ENCODE measurements at places on chromosomes 7 and 10. TPM values are rescaled to one million over a fixed set of nuclear protein-coding genes. Genes with fewer than 3 reads are reported as not detected.

- peak; percentile 84 for DNase-seq
Observed at GRCh38 chr7:128405471-128406313, 4.1 kb downstream of the IMPDH1 start.

GRCh38 chr10:129779126-129780111, 184.7 kb downstream of the EBF3 start:
- DNase-seq, result peak; percentile 58

DNA sequence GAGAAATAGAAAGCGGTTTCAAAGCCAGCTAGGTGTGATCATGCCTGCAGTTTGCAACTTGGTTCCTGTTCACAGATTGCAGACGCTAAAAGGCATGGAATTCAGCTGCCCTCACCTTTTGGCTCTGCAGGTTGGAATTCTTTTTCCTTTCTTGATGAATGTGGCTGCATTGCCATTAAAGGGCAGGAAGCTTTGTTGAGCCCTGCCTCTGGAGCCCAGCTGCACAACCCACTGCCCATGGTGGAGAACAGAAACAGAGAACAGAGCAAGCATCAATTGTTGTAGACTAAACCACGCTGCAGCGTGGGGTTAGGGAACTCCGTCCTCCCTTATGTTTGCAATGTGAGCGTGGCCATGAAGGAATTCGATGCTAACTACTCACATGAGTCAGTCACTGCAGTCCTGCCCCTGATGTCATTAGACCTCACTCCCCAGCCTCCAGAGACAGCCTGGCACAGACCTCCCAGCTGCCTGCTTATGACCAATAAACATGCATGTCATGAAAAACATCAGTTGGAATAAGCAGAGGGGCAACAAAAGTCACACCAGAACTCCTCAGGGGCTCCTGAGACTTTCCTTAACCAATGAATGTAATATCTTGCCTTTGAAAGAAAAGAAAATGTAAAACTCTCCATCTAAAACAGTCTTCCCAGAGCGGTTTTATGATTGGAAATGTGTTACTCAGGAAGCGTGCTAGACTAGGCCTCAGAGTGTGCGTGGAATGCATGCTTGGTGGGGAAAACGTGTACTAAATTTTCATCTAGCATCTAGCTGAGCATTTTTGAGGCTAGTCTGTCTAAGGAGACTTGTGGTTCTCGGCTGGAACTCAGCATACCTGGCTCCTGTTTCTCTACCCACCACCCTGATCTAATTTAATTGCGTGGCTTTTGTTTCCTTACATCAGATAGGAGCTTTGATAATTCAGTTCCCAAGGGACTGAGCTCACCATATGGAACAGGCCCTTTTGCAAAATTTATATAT, 232.2 kb downstream of the KIAA1217 start:
- no peak for DNase-seq

GRCh38 chr7:98802088-98802780, 67.6 kb downstream of the TMEM130 start:
- no peak for DNase-seq

DNA sequence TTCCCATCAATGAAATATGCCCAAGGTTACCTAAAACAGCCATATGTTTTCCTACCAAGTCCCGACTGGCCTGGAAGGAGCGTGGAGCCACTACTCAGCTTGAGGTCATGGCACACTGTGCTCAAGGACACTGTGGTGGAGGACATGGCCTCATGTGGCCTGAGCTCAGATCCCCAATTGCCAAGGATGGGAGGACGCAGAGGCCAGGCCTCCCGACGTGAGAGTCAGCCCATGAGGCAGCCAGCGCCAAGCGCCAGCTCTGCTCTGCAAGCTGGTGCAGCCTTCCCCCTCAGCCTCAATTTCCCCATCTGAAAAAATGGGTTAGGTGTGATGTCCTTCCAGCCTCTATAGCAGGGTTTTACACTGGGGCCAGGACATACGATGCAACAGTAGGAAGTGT, 302.6 kb downstream of the CALN1 start:
- no peak for DNase-seq

DNA sequence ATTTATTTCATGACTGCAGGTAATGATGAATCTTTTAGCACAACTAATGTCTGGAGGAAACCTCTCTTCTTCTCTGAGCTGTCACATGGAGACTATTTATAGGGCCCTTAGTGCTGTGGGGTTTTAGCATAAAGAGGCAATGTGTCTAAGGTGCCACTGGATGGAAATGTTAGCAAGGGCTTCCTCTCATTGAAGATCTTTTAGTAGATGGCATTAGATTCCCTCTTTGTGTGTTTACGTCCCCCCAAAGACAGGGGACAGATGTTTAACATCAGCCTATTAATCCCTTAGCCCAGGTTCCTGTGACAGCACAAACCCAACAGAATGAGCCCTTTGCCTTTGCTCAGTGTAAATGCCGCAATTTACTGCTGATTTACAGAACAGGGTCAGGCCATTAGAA, 208.6 kb downstream of the SKAP2 start:
- no peak for DNase-seq

- DNase-seq, result no peak
Observed at GRCh38 chr7:113282875-113283274, 164.5 kb upstream of the SMIM30 start.

DNA sequence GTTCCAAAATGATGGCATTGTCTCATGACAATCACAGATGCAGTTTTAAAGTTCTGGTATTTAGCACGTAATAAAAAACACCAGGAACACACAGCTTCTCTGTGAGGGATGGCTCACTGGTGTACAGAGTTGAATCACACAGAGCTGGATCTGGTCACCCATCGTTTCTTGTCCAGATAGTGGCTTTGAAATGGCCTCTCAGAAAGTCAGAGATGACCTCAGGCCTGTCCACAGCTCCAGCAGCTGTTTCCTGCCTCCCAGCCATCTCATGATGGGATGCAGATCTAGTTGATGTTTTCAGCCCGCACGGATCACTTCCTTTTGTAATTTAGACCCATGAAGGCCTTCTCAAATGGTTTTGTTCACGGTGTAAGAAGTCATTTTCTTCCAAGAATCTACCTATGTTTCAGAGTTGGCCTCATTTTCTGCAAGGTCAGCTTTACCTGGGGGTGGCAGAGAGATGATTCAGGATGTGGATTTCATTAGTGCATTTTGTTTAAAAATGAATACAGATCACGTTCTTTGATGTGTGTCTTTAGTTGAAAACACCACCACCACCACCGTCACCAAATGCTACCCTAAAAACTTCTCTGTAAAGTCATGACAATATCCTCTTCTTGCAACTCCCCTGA, 166.2 kb downstream of the SNX10 start:
- DNase-seq, result no peak

GRCh38 chr10:120962756-120963593, 111.8 kb downstream of the WDR11 start:
- no peak for DNase-seq

DNA sequence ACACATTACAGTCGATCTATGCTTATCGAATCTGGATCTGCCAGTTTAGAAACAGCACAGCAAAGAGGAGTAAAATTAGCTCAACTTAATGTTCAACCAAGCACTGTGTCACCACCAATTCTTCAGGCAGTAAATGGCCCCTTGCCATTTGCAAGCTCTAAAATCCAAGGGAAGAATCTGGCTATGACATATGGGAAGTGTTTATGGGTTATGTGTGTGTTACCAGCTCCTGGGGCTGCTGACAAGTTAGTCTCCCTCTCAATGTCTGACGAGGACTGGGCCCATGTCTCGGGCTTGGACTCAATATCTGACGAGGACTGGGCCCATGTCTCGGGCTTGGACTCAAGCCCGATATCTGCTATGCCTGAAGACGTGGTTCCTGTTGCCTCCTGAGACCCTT, 5.7 kb upstream of the ITIH2 start:
- DNase-seq, result no peak

DNA sequence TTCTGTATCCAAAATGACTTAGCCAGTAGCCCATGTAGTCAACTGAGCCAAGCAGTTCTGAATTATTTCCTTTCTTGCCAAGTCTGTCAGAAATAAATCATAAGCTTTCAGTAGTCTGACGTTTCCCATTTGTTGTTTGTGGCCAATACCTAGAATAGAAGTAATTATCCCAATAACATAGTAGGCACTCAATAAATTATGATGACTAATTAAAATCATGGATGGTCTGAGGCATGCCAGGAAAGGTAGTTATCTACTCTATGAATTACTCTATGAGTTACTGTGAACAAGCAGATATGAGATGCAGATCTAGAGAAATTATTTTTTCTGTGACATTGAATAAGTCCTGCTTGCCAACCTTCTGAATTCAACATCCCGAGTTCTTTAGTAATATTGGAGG, 2.3 kb downstream of the CABCOCO1 start:
- DNase-seq, result no peak

DNA sequence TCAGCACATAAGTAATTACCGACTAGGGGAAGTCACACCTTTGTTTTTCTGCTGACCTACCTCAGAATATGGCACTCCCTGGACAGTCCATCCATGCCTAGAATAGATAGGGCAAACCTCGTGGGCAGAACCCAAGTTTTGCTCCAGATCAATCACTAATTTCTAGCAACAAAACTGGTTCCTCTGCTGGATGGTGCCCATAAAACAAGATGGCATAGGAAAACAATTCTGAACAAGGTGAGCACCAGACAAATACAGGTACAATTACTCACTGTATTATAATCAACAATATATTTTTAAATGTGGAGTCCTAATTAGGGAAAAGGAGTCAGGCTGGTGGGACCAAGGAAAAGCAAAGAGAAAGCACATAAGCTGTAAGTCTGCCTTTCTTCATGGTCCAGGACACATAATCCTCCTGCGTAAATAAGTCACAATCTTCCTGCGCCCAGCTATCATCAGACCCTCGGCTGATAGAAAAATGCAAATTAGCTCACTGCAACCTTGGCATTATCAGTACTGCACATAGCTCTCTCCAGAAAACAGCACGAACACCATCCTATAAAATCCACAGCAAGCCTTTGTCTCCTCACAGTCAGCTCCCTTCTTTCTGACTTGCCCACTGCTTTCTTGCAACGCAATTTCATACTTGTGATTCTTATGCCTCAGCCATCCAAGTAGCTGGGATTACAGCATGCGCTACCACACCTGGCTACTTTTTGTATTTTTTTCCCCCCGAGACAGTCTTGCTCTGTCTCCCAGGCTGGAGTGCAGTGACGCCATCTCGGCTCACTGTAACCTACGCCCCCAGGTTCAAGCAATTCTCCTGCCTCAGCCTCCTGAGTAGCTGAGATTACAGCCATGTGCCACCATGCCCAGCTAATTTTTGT, 15.1 kb downstream of the URGCP start:
- DNase-seq, result no peak

GRCh38 chr10:62710182-62710581, 94.3 kb upstream of the ADO start:
- DNase-seq, result no peak

GRCh38 chr10:24793648-24794379, 70.1 kb upstream of the ARHGAP21 start:
- DNase-seq, result no peak

GRCh38 chr10:14254368-14254767, 76.4 kb downstream of the FRMD4A start:
- DNase-seq, result no peak

DNA sequence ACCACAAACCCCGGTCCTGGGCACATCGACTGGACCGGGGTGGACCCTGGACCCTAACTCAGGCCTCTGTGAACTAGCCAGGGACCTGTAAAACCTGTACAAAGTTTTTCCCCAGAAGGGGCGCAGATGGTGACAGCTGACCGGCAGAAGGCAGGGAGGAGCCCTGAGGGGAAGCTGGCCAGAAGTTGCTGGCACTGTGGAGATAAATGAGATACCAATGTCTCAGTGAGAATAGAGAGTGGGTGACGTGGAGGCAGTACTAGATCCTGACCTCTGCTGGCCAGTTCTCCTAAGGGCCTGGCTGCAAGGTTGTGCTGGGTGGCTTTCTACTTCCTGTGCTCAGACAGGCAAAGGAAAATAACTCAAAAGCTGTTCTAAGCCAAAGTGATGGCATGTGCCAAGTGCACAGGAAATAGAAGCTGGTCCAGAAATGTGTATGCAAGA, 10.6 kb upstream of the TSPAN14 start:
- DNase-seq, result no peak

DNA sequence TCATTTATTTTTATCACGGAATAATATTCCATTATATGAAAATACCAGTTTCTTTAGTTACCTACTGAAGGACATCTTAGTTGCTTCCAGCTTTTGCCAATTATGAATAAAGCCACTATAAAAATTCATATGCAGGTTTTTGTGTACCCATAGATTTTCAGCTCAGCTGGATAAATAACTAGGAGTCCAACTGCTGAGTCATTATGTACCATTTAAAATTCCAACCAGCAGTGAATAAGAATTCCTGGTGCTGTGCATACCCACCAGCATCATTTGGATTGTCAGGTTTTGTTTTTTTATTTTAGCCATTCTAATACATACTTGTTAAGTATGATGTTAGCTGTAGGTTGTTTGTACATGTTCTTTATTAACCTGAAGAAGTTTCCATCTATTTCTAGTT, 14.5 kb downstream of the FAM24B start:
- DNase-seq, result no peak

DNA sequence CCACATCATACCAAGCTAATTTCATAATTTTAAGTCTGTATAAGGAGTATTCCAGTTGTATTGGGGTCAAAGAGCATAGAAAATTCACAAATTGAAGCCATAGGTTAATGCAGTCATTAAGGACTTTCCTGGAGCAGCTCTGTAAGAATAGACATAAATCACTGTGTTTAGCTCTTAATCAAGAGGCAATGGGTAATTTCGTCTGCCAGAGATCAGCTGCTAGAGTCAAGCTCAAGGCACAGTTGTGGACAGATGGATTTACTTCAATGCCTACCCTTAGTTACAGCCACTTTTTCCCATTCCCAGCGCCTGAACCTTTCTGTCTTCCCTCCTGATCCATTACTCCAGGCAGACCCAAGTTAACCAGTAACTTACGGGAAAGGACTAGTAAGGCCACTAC, 40.6 kb upstream of the AGBL3 start:
- DNase-seq, result no peak

DNA sequence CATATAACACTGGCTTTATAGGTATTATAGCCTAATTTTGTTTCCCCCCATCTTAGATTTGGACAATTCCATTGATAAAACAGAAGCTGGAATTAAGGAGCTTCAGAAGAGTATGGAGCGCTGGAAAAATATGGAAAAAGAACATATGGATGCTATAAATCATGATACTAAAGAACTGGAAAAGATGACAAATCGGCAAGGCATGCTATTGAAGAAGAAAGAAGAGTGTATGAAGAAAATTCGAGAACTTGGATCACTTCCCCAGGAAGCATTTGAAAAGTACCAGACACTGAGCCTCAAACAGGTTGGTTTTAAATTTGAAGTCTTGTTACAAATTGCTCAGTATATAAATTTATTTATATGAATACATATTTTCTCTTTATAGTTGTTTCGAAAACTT, 34.1 kb downstream of the SMC3 start:
- DNase-seq, result no peak

PRF1 gene
- 1.2 TPM for total RNA-seq

PDE6C gene
- total RNA-seq, result not detected

GRID2IP gene
- total RNA-seq, result not detected

PRR15 gene
- 0.40 TPM for total RNA-seq

CYP3A4 gene
- not detected for total RNA-seq

ADCY1 gene
- total RNA-seq, result 2.9 TPM

ARMH3 gene
- total RNA-seq, result 50.4 TPM

NRG3 gene
- 0.57 TPM for total RNA-seq

GSTO2 gene
- total RNA-seq, result 0.67 TPM

CYP26C1 gene
- total RNA-seq, result not detected

CLRN3 gene
- not detected for total RNA-seq

RSBN1L gene
- 9.4 TPM for total RNA-seq
